ENCODE measurements at places on chromosomes 6 and 20.

- DNase-seq, result peak; percentile 47
These were observed 82.4 kb upstream of the TAB2 start for GRCh38 chr6:149235130-149235561.

DNA sequence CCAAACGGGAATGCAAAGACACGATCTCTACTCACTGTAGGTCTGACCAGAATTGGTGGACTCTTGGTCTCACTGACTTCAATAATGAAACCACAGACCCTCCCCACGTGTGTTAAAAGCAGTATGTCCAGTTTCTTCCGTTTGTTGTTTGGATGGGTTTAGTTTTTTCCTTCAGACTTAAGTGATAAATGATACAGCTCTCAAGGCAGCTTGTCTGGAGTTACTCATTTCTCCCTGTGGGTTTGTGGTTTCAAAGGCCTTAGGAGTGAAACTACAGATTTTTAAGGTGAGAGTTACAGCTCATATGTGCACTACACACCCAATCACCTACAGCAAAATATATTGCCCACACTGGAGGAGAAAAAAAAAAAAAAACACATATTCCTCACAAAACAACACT is 86.7 kb upstream of the STMND1 start:
- peak; percentile 72 for DNase-seq

- DNase-seq, result no peak
These were observed 16.4 kb upstream of the CFAP206 start for GRCh38 chr6:87391334-87391733.

GRCh38 chr6:2756687-2757224 is 6.0 kb upstream of the MYLK4 start:
- no peak for DNase-seq

DNA sequence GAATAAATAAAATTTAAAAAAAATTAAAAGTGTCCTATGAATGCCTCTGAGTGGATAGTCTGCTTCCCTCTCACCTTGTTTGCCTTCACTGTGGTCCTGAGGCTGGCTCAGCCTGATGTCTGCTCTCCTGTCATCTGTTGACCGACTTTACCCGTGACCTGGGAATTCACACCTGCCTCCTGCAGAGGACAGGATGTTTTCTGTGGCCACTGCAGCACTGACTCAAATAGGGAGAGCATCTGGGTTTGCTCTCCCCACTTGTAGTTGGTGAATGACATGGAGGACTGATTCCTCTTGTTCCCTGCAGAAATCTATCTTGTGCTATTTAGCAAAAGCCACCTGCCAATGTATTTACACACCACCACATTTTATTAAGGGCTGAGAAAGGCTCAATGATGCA is 52.4 kb upstream of the ERVFRD-1 start:
- DNase-seq, result no peak

GRCh38 chr6:167212713-167213005 is 54.9 kb upstream of the GPR31 start:
- DNase-seq, result no peak
